ENCODE measurements at places on chromosomes 6 and 20.

DNA sequence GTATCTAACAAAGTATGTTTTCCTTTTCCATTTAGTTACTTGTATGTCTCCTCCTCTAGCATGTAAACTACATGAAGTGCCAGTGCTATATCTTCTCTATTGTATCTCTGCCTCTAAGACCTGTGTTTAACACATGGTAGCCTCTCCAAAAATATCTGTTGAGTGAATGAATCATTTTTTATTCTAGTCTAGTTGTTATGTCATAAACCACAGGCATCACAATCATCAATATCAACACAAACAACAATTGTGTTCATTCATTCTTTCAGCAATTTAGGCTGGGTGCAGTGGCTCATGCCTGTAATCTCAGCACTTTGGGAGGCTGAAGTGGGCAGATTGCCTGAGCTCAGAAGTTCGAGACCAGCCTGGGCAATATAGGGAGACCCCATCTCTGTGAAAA is 111.6 kb upstream of the EYA4 start:
- no peak for DNase-seq

DNA sequence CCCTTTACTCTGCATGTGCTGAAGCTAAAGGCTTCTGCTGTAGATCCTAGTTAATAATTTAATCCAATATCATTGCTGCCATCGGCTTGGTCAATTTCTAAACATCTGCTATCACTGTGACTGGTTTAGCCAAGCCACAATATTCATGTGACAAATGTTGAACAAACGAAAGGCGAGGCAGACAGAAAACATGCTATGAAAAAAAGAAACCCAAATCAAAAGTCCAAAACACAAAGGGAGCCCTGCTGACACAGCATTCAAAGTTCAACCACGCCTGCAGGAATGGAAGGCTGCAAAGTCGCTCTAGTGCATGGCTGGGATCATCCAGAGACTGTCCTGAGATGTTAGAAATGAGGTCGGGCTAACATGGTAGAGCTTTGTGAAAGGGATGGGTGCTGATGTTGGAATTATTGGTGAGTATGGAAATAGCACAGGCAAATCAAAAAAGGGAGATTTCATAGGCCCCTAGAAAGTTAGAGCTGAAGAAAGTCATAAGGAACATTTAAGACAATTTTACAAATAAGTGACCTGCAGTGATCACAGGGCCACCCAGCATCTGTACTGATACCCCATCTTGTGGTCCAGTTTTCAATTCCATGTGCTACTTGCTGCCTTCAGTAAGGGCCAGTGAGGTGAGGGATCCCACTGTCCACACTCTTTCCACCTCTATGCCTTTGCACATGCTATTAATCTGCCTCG is 8.8 kb upstream of the NHSL1 start:
- no peak for DNase-seq

DNA sequence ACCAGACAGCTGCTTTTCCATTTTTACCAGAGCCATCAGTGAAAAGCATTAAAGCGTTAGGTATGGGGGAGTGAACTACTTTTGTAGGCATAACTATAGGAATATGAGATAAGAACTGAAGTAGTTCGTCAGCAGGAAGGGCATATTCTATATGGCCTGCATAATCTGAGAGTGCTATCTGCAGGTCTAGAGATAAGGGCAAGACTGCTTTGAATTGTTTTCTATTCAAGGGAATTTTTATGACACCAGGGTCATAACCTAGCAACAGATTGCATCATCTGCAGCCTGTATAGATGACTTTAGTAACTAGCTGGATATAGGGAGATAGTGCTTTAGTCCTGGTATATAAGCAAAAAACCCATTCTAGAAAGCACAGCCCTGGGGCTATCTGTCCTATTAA is 437.3 kb upstream of the HTR1E start:
- DNase-seq: no peak

GRCh38 chr20:13819885-13820645 is 35.2 kb downstream of the NDUFAF5 start:
- DNase-seq: no peak

DNA sequence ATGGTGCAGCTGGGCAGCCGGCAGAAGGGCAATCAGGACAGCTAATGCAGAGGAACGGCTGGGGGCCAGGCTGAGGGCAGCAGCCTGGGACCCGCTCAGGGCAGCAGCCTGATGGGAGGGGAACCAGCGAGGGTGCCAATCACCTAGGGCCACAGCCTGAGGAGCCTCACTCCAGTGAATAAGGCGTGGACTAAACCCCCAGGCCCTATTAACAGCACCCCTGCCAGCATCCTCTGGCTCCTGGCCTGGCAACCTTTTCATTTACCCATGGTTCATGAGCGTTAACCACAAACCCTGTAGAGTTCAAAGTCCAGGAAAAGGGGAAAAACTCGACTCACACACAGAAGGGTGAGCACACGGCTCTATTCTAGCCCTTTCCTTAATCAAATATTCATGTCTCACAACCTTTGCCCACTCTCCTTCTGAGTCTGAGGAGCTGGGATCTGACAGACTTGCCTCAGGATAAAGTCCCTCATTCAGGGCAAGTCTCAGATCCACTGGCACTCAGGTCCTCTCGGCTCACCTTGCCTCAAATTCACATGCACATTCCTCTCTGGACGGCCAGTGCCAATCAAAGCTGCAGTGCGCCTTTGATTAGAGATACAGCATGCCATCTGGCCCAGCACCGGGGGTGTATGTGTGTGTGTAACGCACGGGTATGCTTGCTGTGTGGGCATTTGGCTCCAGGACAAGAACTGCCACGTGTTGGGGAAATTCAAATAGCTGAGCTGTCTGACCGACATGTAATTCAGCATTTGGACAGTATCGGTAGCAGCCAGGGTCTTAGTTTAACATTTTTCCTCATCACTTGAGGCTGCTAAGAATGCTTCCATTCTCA is 86.9 kb upstream of the TRAF3IP2 start:
- DNase-seq: no peak

DNA sequence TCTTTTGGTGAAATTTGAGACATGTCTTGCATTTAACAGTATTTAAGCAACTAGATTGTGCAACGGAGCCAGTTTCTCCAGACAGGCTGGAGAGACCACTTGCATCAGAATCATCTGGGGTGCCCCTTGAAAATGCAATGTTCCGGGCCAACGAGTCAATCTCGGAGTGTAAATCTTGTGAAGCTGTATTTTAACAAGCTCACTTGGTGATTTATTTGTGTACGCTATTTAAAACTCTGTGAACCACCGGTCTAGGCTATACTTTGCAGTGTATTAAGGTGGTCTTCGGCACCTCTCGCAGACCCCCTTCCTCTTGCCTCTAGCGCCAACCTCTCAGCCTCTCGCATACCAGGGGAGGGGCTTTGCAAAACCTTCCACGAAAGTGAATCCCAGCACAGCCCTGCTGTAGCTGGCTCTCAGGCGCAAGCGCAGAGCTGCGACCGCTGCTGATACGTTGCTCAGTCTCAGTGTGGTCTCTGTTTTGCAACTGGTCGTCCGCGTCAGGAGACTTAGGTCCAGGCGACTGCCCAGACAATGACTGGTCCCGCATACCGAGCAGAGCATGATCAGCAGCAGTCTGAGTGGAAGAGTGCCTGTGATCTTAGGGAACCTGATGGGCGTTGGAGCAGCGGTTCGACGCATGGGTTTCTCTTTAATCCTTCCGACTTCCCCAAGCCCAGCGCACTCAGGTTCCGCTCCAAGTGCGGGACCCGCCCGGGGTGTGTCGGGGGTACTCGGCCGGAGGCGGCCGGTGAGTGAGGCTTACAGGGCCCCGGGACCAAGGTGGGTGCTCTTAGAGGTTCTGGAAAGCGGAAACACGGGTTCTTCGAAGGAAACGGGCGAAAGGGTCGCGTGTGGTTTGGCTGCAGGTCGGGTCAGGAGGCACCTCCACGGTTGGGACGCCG is at the start of gene ZNF391:
Gene ZNF391, plus strand, starts transcription at position 467 of the 905 bp plus-strand sequence. CDS start 11,612 bp downstream, outside the sequence.
- no peak for DNase-seq

- no peak for DNase-seq
These were observed 98.9 kb downstream of the HDGFL1 start for GRCh38 chr6:22668307-22668706.

- DNase-seq: no peak
These were observed at the start of gene HNF4A for GRCh38 chr20:44355498-44356352. Gene HNF4A, plus strand, starts transcription at chr20:44355699. Its CDS starts 106 bp downstream, at chr20:44355805.

GRCh38 chr6:37984578-37984977 is 165.1 kb downstream of the ZFAND3 start:
- no peak for DNase-seq

- no peak for DNase-seq
These were observed 40.4 kb downstream of the SPDEF start for GRCh38 chr6:34515473-34516387.

DNA sequence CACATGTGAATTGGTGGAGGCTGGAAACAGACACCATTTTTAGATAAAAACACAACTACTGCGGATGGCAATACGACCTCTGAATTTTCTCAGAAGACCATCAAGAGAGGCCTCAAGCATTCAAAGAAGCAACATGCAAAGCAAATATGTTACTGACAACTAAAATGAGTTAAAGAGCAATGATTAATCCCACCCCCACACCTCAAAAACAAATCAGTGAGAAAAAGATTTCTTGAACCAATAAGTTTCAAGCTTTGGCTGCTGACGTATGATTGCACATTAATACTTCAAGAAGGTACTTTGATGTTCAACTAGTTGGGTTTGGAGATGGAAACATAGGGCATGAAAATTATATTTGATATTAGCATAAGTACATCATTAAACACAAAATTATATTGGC is 982 bp downstream of the MMUT start:
- DNase-seq: no peak

DNA sequence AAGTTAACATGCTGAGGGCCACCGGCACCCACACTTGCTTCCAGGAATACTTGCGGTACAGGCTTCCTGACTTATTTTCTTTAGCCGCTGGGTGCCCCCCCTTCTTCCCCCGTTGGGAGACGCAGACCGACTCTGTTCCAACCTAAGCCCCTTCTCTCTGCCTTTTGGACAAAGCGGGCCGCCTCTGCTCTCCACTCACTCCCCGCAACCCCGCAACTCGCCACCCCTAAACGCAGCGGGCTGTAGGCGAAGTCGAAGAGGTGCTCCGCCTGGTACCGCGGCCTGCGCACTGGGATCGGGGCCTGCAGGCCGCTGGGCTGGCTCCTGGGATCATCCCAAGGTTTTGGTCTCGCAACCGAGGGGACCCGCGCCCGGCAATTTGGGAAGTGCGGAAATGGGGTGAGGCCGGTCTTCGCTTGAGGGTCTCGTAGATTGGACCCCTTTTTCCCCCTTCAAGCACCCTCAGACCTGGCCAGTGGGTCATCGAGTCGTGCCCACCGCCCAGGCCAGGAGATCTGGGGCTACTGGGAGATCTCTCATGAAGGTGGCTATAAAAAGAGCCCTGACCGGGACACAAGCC is 4.7 kb upstream of the FOXF2 start:
- no peak for DNase-seq

DNA sequence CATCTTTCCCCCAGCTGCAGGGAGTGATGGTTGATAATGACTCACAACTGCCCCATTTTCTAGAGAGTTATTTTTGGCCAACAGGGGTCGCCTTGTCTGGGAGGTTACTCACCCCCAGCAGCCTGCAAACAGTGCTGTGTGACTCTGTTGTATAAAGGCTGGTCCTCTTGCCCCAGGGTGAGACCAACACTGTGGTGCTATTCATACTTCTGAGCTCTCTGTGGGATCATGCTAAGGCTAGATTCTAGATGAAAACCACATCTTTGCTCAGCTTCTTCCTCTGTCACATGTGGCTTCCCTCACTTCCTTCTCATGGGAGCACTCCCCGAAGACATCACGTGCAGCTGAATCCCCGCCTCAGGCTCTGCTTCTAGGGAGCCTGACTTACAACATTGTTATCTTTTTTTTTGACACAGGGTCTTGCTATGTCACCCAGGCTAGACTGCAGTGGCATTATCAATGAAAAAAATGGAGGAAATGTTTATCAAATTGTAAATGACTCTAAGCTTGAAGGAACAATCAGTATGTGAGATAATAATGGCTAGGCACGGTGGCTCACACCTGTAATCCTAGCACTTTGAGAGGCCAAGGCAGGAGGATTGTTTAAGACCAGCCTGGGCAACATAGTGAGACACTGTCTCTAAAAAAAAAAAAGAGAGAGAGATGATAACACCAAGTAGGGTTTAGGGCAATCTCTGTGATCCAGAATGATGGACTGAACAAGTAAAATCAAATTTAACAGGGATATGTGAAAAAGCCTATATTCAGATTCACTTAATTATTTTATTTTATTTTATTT is 55.7 kb upstream of the SLC23A2 start:
- DNase-seq: no peak

DNA sequence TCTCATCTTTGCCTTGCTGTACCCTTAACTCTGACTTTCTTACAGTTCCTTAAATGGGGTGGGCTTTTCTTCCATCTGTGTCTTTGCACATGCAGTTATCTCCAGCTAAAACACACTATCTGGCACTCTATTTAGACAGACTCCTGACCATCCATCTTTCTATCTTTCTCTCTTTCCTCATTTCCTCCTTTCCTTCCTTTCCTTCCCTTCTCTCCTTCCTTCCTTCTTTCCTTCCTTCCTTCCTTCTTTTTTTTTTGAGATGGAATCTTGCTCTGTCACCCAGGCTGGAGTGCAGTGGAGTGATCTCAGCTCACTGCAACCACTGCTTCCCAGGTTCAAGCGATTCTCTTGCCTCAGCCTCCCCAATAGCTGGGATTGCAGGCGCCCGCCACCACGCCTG is 8.2 kb downstream of the NOTCH4 start:
- DNase-seq: no peak

DNA sequence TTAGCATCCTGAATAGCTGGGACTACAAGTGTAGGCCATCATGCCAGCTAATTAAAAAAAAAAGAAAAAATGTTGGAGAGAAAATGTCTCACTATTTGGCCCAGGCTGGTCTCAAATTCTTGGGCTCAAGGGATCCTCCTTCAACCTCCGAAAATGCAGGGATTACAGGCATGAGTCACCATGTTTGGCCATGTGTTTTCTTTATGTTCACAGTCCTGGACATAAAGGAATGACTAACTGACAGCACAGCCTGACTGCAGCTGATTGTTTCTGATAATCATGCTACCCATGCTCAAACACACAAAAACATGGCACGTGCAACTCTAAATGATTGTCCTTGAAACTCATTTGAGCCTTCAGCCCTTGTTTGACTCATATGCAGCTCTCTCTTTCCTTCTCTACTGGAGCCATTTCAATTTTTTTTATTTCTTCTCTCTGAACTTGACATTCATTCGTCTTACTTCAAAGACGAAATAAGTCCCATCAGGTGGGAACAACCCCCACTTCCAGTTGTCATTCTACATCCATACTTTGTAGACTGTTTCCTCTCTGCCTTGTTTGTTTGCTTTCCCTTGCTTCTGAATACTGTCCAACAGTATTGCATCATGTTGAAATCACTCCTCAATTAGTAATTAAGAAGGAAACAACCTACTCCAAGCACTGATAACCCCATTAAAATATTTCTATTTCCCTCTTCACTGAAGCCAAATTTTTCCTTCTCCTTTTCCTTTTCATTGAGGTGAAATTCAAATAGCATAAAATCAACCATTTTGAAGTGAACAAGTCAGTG is 413.0 kb downstream of the BMP2 start:
- DNase-seq: no peak

DNA sequence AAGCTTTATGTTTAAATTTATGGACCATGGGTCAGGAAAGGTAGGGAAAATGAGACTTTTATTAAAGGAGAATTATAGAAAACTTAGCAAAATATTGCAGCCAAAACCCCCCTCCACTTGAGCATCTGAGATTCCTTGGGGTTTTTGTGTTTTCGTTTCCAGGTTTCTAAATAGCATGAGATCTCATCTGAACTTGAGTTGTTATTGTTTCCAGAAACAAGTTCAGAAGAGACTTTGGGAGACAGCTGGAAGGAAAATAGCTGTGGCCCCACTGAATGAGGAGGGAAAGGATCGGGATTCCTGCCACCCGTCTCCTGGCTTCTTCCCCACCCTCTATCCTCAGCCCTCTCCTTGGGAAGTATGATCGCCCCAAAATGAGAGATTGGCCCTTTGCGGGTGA is 75.5 kb downstream of the TBC1D7 start:
- no peak for DNase-seq
